H1 (cell line): ENCODE measurements at places on chromosomes 7 and 10. TPM values are rescaled to one million over a fixed set of nuclear protein-coding genes. Genes with fewer than 3 reads are reported as not detected.

ANKRD30A gene
- total RNA-seq: not detected in 2 replicates

MKI67 gene
- total RNA-seq: 83.3 and 85.1 TPM in 2 replicates

TFEC gene
- not detected in 2 replicates for total RNA-seq

SLC18A3 gene
- 0.13 TPM in 1 of 2 replicates, not detected in the other for total RNA-seq

PKD1L1 gene
- 0.22 and 0.25 TPM in 2 replicates for total RNA-seq

SPOCK2 gene
- total RNA-seq: 1.6 and 1.9 TPM in 2 replicates

SND1 gene
- total RNA-seq: 259 and 290 TPM in 2 replicates

ZNF736 gene
- total RNA-seq: not detected in 2 replicates

PAPSS2 gene
- 20.2 and 23.8 TPM in 2 replicates for total RNA-seq

KLHL7 gene
- 111 and 115 TPM in 2 replicates for total RNA-seq

PPP3CB gene
- total RNA-seq: 32.3 and 36.3 TPM in 2 replicates

PTF1A gene
- total RNA-seq: not detected in 2 replicates

PDE6C gene
- not detected in 2 replicates for total RNA-seq

GALNT11 gene
- total RNA-seq: 20.5 and 20.6 TPM in 2 replicates

FAM53B gene
- 13.9 and 14.4 TPM in 2 replicates for total RNA-seq

TAS2R41 gene
- not detected in 2 replicates for total RNA-seq

PRTFDC1 gene
- 6.6 and 8.0 TPM in 2 replicates for total RNA-seq

CPA4 gene
- not detected in 2 replicates for total RNA-seq

DUSP5 gene
- 27.0 and 30.3 TPM in 2 replicates for total RNA-seq

CTTNBP2 gene
- 30.9 and 35.1 TPM in 2 replicates for total RNA-seq

DLX6 gene
- not detected in 2 replicates for total RNA-seq

TET1 gene
- total RNA-seq: 68.5 and 69.3 TPM in 2 replicates

LDB3 gene
- total RNA-seq: 0.40 and 0.43 TPM in 2 replicates

DGKI gene
- 0.71 and 0.84 TPM in 2 replicates for total RNA-seq

HDAC9 gene
- total RNA-seq: 9.4 and 13.1 TPM in 2 replicates
